ENCODE measurements at places on chromosomes 3 and 15.

GRCh38 chr3:105869531-105869833, 670 bp upstream of the CBLB start:
- DNase-seq, result no peak

- no peak for DNase-seq
Measured at GRCh38 chr15:101615414-101615985, 36.7 kb downstream of the TM2D3 start.

- no peak for DNase-seq
Measured at GRCh38 chr3:50166620-50167019, 11.5 kb downstream of the SEMA3F start.

- no peak for DNase-seq
Measured at GRCh38 chr3:5010140-5010539, 30.9 kb downstream of the BHLHE40 start.

GRCh38 chr3:16289144-16289889, 24.3 kb downstream of the OXNAD1 start:
- no peak for DNase-seq

- no peak for DNase-seq
Measured at GRCh38 chr3:50525987-50526386, 22.6 kb upstream of the CACNA2D2 start.

GRCh38 chr3:123785602-123786001, 98.5 kb downstream of the MYLK start:
- no peak for DNase-seq

- DNase-seq, result no peak
Measured at GRCh38 chr3:123379041-123379830, 69.7 kb downstream of the ADCY5 start.

DNA sequence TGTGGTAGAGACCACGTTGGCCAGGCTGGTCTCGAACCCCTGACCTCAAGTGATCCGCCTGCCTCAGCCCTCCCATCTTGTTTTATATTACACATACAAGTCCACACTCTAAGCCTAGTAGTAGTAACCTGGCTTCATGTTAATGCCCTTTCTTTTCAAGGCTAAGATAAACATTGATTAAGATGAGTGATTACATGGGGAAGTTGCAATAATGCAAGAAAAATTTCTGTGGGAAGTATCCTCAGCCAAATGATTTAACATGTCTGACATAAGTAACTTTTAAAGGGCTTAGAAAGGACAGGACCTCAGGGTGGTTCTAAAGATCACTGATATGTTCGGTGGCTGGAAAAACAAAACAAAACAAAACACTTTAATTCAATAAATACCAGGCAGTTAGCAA, 72.1 kb downstream of the SFMBT1 start:
- DNase-seq, result no peak

DNA sequence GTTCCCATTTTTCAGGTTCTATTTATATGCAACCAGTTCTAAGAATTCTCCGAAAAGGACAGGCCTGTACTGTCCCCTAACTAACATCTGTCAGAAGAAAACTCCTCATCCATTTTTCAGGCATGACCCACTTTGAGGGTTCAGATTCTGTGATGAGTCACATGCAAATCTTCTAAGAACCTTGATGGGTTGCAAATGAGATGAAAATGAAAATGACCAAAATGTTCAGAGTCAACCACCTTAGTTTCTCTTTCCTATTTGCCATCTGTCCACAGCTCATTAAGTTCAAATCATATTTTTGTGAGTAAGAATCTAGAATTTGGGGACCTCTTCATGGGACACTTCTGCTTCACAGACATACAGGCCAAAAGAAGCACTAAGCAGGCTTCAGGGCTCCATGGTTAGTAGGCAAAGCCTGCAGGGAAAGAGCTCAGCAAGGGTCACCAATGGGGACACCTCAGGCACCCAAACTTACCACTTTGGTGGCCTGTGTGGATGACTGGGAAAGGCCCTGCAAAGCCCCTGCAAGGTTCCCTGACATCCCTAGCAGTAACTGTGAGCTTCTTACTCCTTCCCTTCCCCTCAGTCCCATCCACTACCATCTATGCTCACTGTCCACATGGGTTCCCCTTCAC, 122.0 kb downstream of the WDR76 start:
- DNase-seq, result no peak

- DNase-seq, result no peak
Measured at GRCh38 chr15:89090791-89091626, 2.8 kb downstream of the ABHD2 start.

- DNase-seq, result no peak
Measured at GRCh38 chr15:73758461-73758860, 5.3 kb upstream of the INSYN1 start.

DNA sequence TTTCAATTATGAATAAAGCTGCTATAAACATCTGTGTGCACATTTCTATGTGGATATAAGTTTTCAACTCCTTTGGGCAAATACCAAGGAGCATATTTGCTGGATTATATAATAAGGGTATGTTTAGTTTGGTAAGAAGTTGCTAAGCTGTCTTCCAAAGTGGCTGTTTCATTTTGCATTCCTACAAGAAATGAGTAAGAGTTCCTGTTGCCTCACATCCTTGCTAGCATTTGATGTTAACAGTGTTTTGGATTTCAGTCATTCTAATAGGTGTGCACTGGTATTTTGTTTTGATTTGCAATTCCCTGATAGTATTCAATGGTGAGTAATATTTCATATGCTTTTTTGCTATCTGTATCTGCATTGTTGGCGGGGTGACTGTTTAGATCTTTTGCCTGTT, 120.7 kb upstream of the MDFIC2 start:
- DNase-seq, result no peak

GRCh38 chr15:83206526-83207008, 1.1 kb downstream of the HDGFL3 start:
- DNase-seq, result no peak

DNA sequence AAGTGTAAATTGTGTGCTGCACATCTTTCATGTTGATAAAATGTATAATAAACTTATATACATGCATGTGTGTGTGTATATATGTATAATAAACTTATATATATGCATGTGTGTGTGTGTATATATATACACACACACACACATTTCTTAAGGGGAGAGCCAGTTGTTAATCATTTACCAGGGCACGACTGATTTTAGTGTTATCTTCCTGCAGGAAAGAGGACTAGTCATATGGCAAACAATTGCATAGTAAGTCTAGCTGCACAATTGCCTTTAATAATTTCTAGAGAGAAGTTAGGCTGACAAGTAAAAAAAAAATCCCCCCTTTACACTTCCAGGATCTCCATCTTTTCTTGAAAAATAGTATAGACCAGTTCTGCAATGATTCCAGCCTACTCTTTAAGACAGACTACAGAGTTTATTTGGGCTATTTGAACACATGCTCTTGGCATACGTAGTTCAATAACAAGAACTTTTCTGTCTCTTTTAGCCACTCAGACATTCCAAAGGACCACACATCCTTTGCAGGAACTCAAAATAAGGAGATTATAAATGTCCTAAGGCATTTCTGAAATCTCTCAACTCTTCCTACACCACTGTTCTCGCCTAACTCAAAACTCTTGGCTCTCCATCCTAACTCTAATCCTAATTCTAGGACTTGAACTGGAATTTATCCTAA, 163.6 kb upstream of the SETMAR start:
- no peak for DNase-seq

- no peak for DNase-seq
Measured at GRCh38 chr3:77479021-77479420, 439.1 kb downstream of the ROBO2 start.

DNA sequence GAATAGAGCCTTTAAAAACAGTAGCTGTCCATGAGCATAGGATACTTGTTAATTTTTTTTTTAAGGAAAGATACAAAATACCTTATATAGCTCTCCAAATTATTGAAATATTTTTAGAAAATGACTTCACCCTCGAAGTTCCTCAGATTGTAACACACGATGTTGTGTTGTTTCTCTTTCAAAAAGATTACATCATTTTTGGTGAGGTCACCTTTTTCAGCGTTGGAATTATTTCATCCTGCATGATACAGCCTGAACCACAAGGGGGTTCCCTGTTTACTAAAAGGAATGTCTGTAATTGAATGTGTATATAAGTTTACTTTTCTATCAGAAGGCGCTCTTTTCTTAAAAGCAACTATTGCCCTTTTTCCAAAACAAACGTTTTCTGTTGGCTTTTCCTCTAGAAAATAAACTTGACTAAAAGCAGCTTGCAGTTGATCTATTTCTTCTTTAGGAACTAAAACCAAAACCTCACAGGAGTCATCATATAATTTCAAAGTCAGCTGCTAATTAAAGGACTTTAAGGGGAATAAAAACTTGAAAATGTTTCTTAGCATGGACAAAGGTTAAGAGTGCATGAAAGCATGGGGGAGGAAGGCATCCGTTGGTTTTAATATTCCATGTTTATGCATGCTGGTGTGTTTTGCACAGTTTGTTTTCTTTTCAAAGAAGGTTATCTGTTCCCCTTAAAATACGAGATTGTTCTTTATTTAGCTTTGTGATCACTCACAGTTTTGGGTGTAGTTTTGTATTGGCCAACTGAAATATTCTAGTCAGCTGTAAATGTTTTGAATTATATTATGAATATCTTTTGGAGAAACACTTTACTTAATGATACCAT, 29.4 kb downstream of the LYSMD4 start:
- no peak for DNase-seq

GRCh38 chr3:194658477-194659242, 13.3 kb downstream of the LSG1 start:
- no peak for DNase-seq

GRCh38 chr3:82654708-82655107, 893.3 kb upstream of the GBE1 start:
- no peak for DNase-seq

- no peak for DNase-seq
Measured at GRCh38 chr15:60660290-60661051, 181.5 kb upstream of the ICE2 start.

DNA sequence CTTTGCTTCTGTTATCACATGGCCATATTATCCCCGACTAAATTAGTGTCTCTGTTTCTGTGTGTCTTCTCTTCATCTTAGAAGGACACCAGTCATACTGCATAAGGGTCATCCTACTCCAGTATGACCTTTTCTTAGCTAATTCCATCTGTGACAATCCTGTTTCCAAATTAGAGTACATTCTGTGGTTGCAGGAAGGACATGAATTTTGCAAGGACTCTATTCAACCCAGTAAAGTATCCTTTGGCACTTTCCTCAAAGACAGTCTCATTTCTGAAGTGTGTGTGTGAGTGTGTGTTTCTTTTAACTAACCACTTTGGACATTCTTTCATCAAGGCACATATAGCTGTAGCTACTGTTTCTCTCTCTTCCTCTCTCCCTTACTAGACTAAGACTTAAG, 15.2 kb upstream of the MME start:
- no peak for DNase-seq

GRCh38 chr15:98147415-98147814, 186.9 kb downstream of the ARRDC4 start:
- no peak for DNase-seq

DNA sequence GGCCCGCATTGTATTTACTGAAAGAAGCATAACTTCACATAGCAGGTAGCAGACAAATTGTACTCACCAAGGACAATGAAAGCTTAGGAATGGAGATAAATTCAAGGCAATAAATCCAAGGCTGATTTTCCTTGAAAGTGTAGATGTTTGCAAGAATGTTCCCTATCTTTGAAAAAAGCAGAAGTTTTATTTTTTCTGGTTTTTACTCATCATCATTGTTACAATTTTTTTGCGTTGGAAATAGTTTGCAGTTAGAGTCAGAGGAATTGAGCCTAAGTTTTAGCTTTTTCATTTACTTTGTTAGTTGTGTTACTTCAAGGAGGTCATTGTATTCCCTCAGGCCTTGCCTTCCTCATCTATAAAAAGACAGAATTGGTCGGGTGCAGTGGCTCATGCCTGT, 213.9 kb upstream of the TBL1XR1 start:
- DNase-seq, result no peak

DNA sequence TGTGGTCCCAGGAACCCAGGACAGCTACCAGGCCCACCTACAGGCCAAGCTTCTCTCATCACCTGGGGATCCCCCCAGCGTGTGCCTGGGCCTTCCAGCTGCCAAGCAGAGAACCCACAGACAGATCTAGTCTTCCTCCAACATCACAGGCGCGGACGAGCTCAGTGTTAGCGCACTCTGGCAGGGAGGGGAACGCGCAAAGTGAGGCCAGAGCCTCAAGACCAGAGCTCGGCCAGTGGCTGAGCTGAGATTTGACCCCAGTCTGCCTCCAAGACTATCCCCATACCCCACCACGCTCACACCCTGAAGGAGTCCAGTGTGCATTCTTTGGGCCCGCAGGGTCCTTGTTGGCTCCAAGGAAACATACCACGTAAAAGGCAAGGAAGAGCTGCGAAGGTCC, 5.1 kb downstream of the MFGE8 start:
- DNase-seq, result no peak

GRCh38 chr3:73504239-73504638, 120.5 kb downstream of the PDZRN3 start:
- no peak for DNase-seq

GRCh38 chr3:11638495-11639358, 5.0 kb downstream of the VGLL4 start:
- no peak for DNase-seq

DNA sequence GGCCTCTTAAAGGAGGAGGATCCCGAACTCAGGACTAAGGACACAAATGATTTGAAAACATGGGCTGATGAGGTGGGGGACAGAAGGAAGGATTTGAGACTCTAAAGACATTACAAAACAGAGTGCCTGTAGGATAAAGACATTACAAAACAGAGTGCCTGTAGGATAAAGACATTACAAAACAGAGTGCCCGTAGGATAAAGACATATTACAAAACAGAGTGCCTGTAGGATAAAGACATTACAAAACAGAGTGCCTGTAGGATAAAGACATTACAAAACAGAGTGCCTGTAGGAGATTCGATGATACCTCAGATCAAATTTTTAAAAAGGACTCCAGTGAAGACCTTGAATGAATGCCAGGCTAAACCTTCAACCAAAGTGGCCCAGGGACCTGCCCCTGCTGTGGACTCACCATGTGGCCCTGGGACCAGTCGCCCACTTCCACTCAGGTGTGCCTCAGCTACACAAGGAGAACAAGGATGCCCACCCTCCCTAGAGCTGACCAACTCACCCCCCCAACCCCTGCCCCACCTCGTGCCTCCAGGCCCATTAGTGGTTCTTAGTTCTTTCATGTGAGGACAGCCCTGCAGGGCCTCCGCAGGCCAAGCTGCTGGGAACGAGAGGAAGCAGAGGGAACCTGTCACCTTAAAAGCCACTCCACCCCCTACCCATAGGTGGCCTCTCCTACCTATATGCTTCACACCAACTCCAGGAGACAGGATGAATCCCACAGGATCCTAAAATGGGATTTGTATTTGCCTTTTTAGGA, 59.8 kb downstream of the SH3BP5 start:
- DNase-seq, result no peak

GRCh38 chr3:49713336-49714105, 6.0 kb downstream of the AMIGO3 start:
- DNase-seq, result no peak

- DNase-seq, result no peak
Measured at GRCh38 chr15:47743886-47744285, 26.6 kb downstream of the SEMA6D start.

DNA sequence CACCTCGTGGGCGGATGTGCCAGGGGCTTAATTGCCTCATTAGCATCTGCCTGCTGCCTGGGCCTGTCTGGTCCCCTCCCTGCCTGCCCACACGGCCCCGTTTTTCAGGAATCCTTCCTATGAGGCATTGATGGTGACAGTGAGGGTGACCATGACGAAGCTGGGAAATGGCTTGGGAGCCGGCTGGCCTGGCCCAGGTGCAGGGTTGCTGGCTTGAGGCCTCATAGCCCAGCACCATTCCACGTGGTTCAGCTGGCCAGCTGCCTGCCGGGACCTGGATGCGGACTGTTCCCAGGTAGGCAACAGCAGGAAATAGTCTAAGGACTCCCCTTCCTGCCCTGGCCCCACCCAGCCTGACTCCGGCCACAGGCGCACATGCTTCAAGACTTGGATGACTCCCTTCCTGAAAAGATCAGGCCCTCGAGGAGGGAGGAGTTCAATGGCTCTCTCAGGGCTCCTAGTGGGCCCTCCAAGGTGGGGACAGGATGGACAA, 8.9 kb upstream of the DUSP7 start:
- DNase-seq, result no peak

Measured in neuronal stem cell (in vitro differentiated cells).